Non-pigmented ciliary epithelial cell (primary cell): ENCODE measurements at places on chromosomes 1 and 21.
A peak's percentile ranks its signal among the peaks of the same experiment; 100 is the strongest.

- DNase-seq: no peak
Measured at GRCh38 chr1:156437037-156437867, 63.3 kb downstream of the MEF2D start.

DNA sequence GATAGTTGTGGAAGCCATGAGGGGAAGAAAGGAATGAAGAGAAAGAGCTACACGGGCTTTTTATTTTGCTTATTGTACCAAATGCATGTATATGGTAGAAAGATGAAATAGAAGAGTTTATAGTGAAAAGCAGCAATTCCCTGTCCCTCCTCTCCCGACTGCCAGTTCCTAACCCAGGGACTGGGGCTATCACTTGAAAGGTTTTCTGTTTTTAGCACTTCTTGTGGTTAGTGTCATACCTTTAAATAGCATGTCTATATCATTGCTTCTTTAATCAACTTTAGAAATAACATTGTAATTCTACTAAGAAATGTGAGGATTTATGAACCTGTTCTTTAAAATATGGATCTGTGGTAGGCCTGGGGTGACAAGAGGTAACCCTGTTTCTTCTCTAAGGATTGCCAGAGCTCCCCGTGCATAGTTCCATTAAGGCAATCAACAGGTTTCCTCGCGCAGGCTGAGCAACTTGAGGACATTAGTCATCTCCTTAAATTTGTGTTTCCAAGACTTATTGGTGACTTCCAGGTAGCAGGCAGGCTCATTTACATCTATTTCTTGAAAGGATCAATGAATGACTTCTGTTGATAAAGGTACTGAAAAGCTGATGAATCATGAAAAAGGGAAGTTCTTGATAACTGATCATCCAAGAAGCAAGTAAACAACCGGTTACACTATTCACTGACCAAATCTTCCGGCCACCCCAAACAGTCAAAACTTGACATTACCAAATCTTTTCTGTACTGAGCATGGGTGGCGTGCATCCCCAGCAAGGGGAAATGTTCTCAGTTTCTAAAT lies 37.8 kb upstream of the S1PR1 start:
- DNase-seq: no peak

DNA sequence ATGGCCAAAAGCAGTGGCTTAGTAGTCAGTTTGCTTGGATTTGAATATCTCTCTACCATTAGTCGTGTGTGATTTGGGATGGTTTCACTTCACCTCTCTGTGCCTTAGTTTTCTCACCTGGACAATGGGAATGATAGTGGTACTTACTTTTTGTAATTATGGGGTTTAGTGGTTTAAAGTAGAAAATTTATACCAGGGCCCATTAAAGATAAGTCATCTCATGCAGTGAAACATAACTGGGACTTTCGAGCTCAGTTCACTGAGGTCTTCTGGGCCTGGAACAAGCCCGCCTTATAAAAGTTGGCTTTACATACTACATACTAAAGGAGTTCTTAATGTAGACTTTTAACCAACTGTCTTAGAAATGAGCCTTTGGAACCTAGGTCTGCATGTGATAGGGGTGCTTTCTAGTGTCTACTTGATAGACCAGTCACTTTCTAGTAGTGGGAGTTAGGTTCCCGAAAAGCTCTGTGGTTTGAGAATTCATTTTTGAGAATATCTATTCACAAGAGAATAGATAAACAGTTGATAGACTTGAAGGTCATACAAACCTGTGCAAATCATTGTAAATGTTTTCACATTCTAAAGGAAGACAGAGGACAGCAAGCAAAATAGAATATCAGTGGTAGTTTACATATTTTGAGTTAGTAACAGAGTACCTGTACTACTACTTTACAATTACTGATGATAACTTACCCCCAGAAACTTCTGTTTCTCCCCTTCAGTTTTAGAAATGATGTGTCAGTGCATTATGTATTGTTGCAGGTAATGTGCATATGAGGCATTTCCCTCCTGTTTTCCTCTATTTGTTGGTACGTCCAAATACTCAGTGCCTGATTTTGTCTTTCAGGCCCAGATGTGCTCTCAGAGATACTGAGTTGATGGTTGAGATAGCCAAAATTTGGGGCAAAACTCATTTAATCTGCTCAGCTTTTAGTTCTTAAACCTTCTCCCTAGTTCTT lies 48.0 kb downstream of the DYRK1A start:
- no peak for DNase-seq

GRCh38 chr21:42389449-42389835 lies 6.4 kb downstream of the TMPRSS3 start:
- DNase-seq: no peak

- no peak for DNase-seq
Measured at GRCh38 chr1:93532780-93533378, 85.0 kb downstream of the FNBP1L start.

DNA sequence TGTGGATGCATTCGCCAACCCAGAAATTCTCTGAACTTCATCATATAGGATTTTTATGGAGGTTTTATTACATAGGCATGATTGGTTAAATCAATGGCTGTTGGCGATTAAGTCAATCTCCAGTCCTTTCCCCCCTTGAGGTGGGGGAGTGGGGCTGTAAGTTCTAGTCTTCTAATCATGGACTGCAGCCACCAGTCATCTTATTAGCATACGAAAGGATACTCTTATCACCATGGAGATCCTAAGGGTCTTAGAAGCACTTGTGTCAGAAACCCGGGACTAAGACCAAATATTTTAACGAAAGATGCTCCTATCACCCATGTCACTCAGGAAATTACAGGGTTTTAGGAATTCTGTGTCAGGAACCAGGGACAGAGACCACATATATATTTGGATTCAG lies 36.3 kb downstream of the SDCCAG8 start:
- no peak for DNase-seq

DNA sequence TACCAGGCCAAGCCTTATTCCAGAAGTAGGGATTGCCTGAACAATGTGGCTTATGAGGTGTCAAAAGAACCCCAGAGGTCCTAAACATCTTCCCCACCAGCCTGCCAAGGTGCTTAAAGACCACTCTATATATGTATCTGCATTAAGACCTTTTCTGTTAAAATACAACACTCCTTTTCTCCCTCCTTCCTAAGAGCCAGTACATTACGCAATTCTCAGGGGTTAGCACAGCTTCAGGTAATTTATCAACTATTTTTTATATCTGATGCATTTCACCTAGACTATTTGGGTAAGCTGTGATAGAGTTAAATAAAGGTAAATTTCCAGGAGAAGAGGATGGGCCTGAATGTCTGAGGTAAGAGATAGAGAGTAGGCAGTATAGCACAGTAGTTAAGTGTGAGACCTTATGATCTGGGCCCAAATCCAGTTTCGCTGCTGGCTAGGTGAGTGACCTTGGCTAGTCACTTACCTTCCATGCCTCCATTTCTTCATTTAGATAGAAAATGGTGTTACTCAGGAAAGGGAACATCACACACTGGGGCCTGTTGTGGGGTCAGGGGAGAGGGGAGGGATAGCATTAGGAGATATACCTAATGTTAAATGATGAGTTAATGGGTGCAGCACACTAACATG lies 5.1 kb upstream of the CCN1 start:
- no peak for DNase-seq

DNA sequence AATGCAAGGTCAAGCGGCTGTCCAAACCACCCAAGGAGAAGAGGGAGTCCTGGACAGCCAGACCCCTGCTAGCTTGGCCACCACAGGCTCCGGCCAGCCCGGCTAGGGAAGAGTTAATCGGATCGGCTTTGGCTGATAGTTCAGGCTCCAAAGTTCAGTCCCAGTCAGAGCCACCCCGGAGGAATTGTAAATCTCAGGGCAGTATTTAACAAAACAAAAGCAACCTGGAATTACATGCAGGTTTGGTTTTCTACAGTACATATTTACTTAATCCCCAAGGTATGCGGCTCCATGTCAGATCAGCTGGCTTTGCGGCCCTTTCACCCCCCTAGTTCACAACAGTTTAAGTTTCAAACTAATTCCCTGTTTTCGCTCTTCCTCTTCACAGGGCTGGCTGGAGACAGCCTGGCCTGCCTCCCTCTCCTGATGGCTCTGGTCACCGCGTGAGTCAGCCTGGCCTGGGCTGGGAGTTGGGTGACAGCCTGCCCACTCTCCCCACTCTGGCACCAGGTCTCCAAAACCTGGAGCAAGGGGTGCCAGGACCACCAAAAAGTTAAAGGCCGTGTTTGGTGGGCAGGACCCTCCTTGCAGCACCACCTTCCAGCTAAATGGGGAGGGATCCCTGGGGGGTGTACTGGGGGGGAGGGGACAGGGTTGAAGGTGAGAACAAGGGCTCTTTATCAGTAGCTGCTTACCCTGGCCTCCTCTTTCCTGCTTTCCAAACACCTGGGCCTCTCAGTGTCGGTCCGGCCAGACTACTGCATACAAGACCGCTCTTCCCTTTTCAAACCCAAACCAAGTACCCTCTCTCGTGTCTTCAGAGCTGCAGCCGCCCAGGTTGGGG lies 1.9 kb downstream of the DHRS3 start:
- no peak for DNase-seq

- DNase-seq: no peak
Measured at GRCh38 chr1:243974451-243975292, 76.4 kb upstream of the ZBTB18 start.

- peak; percentile 9 for DNase-seq
Measured at GRCh38 chr1:47738560-47739182, 258.5 kb downstream of the TRABD2B start.

GRCh38 chr1:197320991-197321531 lies 53.0 kb downstream of the CRB1 start:
- DNase-seq: no peak

DNA sequence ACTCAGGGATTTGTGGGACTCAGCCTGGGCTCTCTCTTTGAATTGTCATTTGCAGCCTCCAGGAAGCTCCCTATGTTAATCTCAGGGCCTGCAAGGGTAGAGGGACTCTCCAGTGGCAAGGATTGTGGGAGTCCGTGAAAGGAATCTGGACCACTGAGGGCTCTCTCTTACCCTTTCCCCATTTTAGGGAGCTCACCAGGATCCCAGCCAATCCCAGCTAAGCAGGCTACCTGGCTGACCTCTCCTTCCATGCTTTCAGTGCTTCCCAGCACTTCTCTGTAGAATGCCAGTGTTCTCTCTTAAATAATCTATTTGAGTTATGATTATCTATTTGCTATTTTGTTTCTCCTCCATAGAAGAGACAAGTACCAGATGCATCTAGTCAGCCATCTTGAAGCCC lies 9.6 kb upstream of the KCTD3 start:
- DNase-seq: no peak

DNA sequence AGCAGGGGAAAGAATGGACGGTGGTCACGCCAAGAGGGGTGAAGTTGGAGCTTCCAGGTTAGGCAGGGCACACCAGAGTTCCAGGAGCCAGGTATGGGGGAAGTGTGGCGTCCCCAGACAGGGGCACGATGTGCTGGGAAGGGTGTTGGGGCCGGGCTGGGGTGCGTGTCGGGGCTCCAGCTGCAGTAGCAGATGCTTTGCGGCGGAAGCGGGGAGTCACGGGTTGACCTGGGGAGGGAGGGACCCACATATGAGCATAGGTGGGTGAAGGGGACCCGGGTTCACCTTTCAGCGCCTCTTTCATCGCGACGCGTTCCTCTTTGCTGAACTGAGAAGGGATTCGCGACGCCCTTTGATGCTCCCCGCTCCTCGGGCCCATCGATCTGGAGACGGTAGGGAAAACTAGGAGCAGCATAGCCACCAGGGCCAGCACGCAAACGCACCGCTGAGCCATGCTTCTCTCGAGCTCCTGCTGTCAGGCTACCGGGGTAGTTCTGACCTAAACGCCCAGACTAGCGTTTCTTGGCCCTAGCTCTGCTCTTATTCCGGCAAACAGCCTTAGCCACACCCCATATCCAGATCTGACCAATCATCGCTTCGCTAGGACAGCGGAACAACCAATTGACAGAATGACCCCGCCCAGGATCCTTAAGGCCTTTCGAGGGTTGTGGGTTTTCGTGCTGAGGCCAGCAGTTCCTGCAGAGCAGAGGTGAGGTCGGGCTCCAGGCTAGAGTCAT lies at the start of gene PM20D1:
TSS of gene PM20D1 (minus strand) at position 514 of the 737 bp plus-strand sequence. CDS start at position 454, 60 bp downstream.
- peak; percentile 8 for DNase-seq

DNA sequence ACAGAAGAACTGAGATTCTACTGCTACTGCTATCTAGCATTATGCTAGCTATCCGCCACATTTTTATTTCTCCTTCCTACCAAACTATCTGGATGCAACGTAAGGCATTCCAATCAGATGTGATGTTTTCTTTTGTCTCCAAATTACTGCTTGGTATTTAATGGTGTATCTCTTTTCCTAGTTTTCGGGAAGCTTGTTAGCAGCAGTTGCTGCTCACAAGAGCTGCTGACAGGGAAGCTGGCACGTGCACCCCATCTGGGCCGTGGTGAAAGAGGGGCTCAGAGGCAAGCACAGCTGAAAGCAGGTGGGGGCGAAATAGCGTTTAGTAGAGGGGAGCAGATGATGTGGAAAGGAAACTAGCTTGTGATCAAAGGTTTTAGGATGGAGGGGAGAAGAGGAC lies 57.3 kb downstream of the JAK1 start:
- no peak for DNase-seq

DNA sequence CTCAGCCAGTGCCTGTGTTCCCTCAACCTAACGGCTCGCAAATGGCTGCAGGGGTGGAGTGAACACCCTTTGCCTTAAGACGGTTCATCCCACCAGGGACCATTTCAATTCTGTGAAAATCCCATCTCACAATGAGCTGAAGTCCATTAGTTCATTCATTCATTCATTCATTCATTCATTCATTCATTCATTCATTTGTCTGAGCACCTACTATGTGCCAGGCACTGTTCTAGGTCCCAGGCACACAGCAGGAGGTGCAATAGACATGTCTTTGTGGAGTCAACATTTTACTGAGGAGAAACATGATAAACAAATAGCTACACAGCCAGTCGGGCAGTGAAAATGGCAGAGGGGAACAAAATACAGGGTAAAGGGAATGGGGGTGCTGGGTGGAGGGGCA lies 618.8 kb downstream of the MATN1 start:
- DNase-seq: no peak

DNA sequence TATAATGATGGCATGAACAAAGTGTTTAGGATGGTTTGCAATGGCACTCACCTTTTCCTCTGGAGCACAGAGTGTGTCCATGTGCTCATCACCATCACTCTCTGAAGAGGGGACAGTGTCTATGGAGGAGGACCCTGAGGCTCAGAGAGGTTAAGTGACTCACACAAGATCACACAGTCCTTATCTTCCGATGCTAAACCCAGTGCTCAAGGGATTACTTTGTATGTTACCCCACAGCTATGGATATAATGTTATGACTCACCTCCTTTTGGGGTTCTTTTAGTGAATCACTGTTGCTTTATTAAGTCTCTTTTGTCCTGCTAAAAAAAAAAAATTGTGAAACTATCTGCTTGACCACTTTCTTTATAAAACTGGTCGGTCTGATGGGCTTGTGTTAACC lies 67.6 kb downstream of the TENT5C start:
- DNase-seq: peak; percentile 72

DNA sequence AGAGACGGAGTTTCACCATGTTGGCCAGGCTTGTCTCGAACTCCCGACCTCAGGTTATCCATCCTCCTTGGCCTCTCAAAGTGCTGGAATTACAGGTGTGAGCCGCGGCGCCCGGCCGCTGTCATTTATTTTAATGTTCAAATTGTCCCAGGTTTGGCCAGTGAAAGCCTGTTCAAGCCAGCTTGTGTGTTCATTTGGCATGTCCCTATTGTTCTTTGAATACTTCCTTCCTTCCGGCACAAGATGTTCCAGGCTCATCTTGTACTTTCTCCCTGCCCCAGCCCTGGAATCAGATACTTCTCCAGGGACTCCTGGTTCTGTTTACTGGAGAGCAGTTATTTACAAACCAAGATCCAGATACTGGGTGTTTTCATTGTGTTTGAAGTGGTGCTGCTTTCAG lies 37.0 kb downstream of the ZBTB8B start:
- no peak for DNase-seq

GRCh38 chr1:188355082-188355481 lies 1526.3 kb downstream of the PLA2G4A start:
- DNase-seq: no peak
